Keratinocyte (primary cell): ENCODE measurements at places on chromosomes 7 and 10.

GRCh38 chr7:90777465-90777864, 181.3 kb downstream of the CDK14 start:
- DNase-seq = no peak
- no peaks in the 10 kb centered on the region for H3K27me3 ChIP-seq
- H3K4me1 ChIP-seq = no peaks in the 10 kb centered on the region
- H3K4me3 ChIP-seq = no peak overlapping the region
- H3K27ac ChIP-seq = no peak overlapping the region

DNA sequence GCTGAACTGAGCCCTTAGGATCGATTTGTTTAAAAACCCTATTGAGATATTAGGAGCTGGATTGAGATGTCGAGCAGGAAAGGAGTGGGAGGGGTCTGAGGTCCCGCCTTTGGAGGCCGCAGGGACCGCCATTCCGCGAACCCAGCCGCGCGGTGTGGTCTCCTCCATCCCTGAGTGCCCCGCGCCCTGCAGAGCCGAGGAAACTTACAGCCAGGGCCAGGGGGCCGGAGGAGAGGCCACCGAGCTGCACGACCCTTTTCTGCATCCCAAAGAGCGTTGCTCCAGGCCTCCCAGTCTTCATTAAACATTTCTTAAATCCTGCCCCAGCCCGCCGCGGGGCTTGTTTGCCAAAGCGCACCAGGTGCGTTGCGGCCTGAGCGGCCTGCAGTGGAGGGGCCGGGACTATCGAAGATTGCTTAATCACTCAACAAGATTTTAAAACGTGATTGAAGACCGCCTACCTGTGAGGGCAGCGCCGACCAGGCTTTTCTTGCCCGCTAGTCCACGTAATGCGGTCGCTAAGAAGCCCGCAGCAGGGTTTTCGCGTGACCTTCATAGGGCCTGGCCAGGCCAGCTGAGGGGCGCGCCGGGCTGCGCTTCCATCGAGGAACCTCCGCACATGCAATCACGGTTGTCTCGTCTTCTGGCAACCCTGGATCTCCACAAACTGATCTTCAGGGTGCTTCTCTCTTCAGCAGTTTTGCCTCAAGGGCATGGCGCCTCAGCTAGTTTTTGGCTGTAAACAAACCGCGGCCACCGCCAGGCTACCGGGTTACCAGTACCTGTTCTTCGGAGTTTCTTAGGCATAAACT, 2.0 kb upstream of the CTBP2 start:
- peak overlapping the region; percentile 66 for H3K27ac ChIP-seq
- H3K36me3 ChIP-seq = no peaks in the 10 kb centered on the region
- no peaks in the 10 kb centered on the region for H3K27me3 ChIP-seq
- no peak for DNase-seq
- peaks cover 4% of the 10 kb centered on the region for H3K4me1 ChIP-seq

DNA sequence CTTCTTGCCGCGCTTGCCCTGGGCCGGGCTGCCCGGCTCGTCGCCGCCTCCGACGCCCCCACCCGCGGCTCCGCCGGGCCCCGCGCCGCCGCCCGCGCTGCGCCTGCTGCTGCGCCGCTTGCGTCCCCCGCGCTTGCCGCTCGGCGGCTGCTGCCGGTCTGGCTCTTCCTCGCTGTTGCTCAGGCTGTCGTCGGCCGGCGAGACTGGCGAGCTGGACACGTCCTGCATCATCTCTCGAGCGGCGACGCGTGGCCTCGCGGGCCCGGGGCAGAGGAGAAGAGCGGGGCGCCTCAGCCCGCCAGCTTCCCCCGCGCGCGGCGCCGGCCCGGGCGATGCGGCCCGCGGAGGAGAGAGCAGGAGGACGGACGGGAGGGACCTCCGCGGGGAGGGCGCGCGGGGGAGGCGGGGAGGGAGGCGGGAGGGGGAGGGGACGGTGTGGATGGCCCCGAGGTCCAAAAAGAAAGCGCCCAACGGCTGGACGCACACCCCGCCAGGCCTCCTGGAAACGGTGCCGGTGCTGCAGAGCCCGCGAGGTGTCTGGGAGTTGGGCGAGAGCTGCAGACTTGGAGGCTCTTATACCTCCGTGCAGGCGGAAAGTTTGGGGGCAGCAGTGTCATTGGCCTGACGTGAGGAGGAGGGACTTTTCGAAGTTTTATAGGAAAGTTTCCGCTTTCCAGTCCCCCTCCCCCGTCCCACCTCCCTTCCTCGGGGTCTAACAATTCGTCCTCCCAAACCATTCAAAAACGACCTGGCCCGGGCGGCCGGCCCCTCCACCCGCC, at the start of gene TWIST1:
Gene TWIST1, minus strand, starts transcription at position 546 of the 779 bp plus-strand sequence. Its CDS starts 315 bp downstream, at position 231.
- peak within 1 kb of the TSS; percentile 77 for H3K4me3 ChIP-seq
- H3K4me1 ChIP-seq = peaks cover 5% of the 10 kb centered on the region
- peaks cover 51% of the 10 kb centered on the region for H3K27me3 ChIP-seq

- peaks cover 6% of the 10 kb centered on the region for H3K4me1 ChIP-seq
- no peak overlapping the region for H3K4me3 ChIP-seq
- peaks cover 18% of the 10 kb centered on the region for H3K36me3 ChIP-seq
- H3K27me3 ChIP-seq = no peaks in the 10 kb centered on the region
- DNase-seq = no peak
Measured at GRCh38 chr7:111933609-111934008, 272.6 kb downstream of the DOCK4 start.

DNA sequence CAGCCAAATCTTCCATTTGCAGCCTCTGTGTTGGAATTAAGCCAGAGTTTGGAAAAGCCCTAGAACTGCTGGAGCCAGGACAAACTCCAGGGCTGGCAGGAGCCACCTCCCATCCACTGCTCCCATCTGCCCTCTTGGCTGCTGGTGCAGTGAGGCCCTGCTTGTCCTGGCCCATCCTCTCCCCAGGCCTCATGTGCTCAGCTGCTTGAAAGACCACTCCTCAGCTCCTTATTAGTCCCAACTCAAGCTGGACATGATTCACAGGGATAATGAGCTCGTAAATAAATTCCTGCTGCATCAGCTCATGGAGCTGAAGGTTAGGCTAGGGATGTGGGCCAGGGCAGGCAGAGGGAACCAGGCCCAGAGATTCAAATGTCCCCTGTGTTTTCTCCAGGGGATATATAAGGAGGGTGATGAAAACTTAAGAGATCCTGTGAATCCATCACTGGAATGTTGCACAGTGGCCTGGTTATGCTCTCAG, 282.8 kb downstream of the RPS24 start:
- no peak overlapping the region for H3K4me3 ChIP-seq
- H3K36me3 ChIP-seq = no peaks in the 10 kb centered on the region
- no peak overlapping the region for H3K27ac ChIP-seq

DNA sequence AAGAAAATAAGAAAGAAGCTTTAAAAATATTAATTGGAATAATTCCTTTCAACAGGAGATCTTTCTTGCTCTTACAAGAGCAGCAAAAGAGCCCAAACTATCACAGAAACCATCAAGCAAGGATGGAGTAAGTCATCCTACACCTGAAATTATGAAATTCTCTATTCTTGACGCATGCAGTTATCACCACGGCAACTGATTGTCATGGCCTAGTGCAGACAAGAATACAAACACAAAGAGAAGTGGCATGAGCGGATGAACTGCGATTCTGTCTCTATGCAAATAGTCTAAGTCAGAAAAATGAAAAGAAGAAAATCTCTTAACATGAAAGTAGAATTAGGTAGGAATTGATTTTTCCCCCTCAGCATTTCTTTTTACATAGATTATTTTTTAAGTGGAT, 54.8 kb upstream of the SLC35B4 start:
- no peaks in the 10 kb centered on the region for H3K27me3 ChIP-seq
- no peak overlapping the region for H3K4me3 ChIP-seq
- DNase-seq = no peak
- no peaks in the 10 kb centered on the region for H3K4me1 ChIP-seq

DNA sequence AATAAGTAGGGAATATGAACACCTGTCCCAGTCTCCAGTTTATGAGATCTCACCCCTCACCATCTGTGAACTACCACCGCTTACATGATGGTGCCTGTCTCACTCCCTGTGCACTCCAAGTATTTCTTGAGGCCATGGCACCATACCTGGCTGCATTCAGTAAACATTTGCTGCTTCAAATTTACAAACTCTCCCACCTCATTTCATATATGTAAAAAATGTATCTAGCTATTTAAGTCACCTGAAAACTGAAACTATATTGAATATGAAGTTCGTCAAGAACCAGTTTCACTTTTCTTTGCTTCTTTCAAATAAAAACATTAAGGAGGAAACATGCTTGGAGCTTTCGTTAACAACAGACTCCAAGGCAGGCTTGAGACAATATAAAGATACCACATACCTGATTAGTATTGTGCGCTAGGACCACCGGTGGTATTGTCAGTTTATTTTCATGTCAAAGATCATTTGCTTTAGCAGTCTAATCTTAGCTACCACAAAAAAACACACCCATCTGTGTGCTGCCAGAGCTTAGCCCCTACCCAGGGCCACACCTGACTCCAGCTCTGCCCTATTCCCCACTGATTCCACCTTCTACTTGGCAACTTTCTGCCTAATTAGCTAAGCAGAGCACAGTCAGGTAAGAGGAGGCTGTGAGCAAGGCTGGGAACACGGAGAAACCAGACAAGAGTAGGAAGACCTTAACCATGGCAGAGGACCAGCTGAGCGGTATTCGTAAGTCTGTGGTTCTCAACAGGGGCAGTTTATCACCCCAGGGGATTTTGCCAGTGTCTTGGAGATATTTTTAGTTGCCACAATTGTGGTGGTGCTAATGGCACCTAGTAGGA, 92.0 kb downstream of the ZFAND4 start:
- peaks cover 7% of the 10 kb centered on the region for H3K4me1 ChIP-seq
- H3K27me3 ChIP-seq = no peaks in the 10 kb centered on the region
- no peaks in the 10 kb centered on the region for H3K36me3 ChIP-seq
- H3K27ac ChIP-seq = no peak overlapping the region
- no peak overlapping the region for H3K4me3 ChIP-seq

- peaks cover 2% of the 10 kb centered on the region for H3K4me1 ChIP-seq
- no peak overlapping the region for H3K4me3 ChIP-seq
- no peaks in the 10 kb centered on the region for H3K27me3 ChIP-seq
- DNase-seq = no peak
- no peaks in the 10 kb centered on the region for H3K36me3 ChIP-seq
- H3K27ac ChIP-seq = no peak overlapping the region
Measured at GRCh38 chr10:69742928-69743602, 58.6 kb upstream of the COL13A1 start.

GRCh38 chr10:77633376-77633775, 4.2 kb downstream of the KCNMA1 start:
- H3K27ac ChIP-seq = no peak overlapping the region
- H3K4me3 ChIP-seq = no peak overlapping the region
- H3K4me1 ChIP-seq = peaks cover 21% of the 10 kb centered on the region
- H3K36me3 ChIP-seq = no peaks in the 10 kb centered on the region
- no peak for DNase-seq
- peaks cover 17% of the 10 kb centered on the region for H3K27me3 ChIP-seq

DNA sequence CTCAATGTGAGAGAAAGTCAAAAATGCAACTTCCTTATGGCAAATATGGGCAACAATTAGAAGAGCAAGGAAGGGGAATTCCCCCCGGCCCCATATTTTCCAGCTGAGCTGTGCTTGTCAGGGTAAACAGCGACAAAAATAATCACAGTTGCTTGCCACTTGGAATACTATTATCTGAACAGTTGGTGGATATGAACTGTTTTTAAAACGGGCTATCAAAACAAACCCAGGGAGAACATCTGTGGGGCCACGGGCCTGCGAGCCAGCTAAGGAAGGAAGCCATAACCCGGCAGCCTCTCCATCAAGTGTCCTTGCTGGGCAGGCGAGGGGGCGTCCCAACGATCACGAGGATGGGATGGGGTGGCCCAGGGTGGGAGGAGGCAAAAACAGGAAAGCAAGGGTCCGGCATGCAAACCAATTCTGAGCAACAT, 228.4 kb downstream of the ARHGAP12 start:
- H3K4me3 ChIP-seq = no peak overlapping the region
- DNase-seq = no peak
- no peaks in the 10 kb centered on the region for H3K36me3 ChIP-seq
- no peaks in the 10 kb centered on the region for H3K27me3 ChIP-seq
- H3K27ac ChIP-seq = no peak overlapping the region
- no peaks in the 10 kb centered on the region for H3K4me1 ChIP-seq

DNA sequence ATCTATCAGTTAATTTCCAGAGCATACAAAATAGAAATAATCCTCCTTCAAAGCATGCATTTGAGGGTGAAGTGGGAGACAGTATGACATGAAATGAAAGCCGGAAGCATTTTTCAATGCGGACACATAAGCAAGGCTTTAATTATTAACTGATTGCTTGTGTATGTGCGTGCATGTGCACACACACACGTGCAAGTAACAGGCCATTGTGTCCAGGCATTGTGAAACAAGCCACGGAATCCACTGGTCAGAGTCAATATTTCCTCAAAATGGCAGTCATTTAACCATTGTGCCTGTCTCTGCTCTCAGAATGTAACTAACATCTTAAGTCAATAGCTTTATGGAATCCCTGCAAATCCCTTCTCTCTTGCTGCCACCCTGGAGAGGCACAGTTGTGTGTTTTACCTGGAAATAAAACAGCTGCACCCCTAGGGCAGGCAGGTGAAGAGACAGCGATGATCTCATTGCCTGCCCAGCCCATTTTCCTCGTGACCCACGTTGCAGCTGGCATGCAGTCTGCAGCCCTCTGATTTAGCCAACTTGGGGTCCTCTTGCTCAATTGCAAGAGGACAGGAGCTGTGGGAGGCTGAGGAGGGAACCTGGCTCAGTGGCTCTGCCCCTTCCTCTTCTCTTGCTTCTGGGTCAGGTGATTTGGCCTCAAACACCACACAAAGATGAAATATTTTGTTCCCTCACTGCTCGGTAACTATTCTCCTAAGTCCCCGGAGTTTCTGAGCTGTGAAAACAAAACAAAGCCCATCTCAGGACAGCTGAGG, 500.9 kb upstream of the ZMIZ1 start:
- H3K4me1 ChIP-seq = no peaks in the 10 kb centered on the region
- no peak overlapping the region for H3K27ac ChIP-seq
- no peak overlapping the region for H3K4me3 ChIP-seq
- no peak for DNase-seq
- no peaks in the 10 kb centered on the region for H3K36me3 ChIP-seq
- peaks cover 10% of the 10 kb centered on the region for H3K27me3 ChIP-seq

DNA sequence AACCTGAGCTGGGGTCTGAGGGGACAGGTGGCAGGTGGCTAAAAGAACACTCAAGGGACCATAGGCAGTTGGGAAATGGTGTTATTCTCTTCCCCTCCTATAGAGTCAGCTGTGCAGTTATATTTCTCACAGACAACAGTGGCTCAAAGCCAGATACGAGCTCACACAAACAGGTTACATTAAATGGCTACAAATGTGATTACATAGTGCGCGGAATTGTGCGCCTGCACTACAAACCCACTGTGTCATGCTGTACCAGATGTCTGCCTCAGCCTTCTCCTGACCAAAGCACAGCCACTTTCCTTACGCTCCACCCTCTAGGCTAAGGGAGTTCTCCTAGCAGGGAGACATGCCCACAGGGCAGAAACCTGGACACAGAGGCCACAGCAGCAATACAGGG, 387.2 kb downstream of the CNTNAP2 start:
- H3K36me3 ChIP-seq = no peaks in the 10 kb centered on the region
- H3K27me3 ChIP-seq = no peaks in the 10 kb centered on the region
- no peak overlapping the region for H3K4me3 ChIP-seq

- H3K27ac ChIP-seq = no peak overlapping the region
- H3K4me3 ChIP-seq = no peak overlapping the region
- no peak for DNase-seq
- H3K36me3 ChIP-seq = no peaks in the 10 kb centered on the region
- no peaks in the 10 kb centered on the region for H3K4me1 ChIP-seq
Measured at GRCh38 chr10:78700413-78700812, 368.4 kb upstream of the ZMIZ1 start.
